ENCODE measurements at places on chromosomes 7 and 10.

DNA sequence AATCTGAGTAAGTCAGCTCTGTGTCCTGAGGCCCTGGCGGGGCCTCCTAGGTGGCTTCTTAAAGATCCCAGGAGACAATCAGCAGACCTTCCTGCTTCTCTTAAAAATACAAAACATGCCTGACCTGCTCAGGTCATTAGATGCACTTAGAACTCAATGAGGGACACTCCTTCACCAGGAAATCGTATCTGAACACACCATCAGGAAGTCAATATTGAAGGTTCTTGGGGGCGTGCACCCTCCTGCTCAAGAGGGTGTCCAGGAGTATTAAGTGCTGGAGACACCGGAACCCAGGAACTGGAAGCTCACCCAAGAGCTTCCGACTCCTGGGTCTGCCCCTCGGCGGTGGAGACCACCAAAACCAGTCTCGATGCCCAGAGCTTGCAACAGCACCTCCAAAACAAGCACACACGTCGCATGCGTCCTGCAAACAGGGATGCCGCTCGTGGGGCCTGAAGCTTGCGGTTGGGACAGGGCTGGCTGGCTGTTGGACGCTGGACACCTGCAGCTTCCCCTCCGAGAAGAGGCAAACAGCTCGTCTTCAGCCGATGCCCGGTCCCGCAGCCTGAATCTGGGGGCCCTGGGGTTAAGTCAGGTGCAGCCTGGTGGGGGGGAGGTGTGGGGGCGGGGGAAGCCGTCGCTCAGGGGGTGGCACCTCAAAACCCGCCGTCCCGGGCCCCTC lies 803 bp downstream of the RAPGEF5 start:
- no peak for DNase-seq

DNA sequence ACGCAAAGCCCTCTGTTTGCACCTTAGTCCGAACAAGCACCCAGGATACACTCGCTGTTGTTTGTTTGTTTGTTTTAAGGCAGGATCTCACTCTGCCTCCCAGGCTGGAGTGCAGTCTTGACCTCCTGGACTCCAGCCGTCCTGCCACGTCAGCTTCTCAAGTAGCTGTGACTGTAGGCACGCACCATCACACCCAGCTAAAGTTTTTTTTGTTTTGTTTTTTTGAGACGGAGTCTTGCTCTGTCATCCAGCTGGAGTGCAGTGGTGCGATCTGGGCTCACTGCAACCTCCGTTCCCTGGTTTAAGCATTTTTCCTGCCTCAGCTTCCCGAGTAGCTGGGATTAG lies 76.8 kb downstream of the CTBP2 start:
- DNase-seq: no peak

DNA sequence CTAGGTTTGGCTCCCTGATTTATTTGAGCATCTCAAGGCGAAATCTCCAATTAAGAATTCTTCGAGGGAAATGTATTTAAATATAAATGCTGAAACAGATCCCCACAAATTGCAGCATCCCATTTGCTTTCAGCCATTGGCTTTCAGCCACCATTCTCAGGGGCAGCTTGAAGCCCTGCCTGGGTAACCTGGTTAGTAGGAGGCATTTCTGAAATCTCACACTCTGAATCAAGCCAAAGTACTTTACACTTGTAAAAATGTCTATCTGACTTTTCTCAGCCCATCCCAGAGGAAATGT lies 49.1 kb downstream of the GCC1 start:
- no peak for DNase-seq

DNA sequence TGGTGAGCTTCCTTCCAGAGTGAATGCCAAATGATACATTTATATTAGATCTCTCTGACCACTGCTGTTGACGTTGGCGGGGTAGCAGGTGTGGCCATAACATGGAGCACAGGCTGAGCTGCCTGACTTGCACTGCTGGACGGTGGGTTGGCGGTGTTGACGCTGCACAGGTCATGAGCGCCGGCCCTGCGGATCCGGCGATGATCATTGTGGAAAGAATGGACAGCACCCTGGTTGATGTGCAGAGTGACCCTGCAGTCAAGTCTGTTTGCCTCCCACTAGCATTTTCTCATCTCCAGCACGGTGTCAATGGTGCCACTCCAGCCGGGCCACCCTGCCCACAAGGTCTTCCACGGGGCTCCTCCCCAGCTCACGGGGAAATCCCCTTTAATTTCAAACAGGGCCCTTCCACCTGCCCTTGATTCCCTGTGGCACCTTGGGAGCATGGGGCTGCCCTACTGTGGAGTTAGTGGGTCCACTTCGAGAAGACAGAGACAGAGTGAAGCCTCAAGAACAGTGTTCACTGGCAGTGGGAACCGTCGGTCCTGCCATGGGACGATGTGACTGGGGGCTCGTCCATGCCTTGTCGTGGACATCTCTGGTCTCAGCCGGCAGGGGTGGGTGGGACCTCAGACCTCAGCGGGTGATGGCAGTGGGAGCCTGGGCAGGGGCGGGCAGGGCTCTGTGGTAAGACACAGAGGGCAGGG lies 613.5 kb downstream of the PTPRN2 start:
- DNase-seq: no peak

GRCh38 chr10:118034791-118035261 lies 11.9 kb downstream of the RAB11FIP2 start:
- no peak for DNase-seq

DNA sequence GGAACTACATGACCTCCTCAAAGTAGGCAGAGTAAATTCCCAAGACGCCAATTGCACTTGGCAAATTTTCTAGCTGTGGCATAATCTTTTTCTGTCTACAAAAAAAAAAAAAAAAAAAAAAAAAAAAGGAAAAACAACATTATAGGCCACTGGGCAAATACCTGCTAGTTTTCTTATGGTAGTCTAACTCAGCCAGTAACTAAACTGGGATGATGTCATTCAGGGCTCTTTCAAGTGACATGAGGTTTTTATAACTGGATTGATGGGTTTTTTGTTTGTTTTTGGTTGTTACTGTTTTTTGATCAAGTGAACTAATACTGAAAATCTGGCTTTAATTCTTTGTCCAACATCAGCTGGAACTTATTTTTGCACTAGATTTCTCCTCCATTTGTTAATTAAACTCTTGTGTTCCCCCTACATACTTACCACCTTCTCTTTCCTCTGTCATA lies 7.4 kb upstream of the VIM start:
- no peak for DNase-seq
